ENCODE measurements at places on chromosomes 7 and 10.

DNA sequence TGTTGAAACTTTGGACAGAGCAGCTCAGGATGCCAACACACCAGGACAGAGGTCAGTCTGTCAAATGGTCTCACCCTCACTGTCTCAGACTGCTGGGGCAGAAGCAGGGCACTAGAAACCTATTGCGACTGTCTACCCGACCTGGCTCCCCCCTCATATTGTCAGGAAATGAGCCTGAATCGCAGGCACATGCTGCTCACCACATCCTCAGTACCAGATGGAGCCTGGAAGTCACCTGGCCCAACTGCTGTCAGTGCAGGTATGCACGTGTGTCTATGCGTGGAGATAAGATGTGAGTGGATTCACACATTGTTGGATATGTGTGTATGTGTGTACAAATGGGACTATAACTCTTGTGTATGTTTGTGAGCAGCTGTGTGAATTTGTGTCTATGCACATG lies 3.2 kb upstream of the CDHR1 start:
- no peak for DNase-seq

DNA sequence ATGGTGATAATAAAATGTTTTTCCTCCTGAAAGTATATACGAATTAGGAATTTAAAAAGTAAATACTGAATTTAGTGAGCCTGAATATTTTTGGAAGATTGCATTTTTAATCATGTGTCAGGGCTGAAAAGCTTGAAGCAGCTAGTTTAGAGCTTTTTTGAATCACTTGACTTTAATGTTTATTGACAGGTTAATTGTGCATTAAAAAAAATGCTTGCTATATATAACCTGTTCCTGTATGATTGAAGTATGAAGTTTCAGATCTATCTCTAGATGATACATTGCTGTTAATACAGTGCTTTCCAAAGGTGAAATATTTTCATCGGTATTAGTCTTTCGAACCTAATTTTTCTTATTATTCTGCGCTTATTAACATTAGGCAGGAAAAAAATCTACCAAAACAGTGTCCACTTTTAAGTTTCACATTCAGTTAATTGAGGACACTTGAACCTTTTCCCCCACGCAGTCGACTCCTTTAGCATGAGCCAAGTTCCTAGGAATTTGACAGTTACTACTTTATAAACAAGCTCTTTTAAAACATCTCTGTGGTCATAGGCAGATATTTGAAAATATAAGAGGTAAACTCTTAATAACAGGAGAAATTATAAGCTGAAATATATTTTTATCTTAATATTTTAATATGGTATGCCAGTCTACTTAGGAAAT lies 187.1 kb downstream of the MLLT10 start:
- DNase-seq: no peak

GRCh38 chr7:100521076-100521475 lies 17.9 kb upstream of the AGFG2 start:
- no peak for DNase-seq

DNA sequence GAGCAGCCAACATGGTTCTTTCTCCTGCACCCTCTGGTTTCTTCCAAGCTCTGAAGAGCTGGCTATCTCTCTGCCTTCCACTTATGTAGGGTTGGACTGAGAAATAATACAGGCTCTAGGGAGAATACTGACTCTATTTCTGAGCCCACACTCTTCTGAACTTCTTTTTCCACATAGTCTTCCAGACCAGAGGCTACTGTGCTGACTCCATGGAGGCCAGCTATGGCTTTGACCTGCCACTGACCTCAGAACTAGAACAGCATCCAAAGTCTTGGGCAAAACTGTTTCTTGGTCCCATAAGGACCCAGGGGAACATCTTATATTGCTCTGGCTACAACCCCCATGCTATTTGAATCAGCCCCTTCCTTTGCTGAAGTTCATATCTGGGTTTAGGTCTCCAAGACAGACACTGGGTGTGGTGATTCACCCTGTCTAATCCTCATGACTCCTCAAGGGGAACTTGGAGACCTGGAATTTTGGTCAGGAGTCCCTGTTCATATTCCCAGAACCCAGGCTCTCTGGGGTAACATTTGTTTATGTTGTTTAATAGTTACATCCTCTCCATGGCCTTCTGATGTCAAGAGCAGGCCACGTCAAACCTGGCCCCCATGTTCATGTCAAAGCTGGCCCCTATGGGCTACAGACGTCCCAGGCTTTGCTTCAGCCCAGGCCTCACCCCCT lies 12.1 kb upstream of the PLAU start:
- no peak for DNase-seq
